ENCODE measurements at places on chromosomes 11 and 22.

DNA sequence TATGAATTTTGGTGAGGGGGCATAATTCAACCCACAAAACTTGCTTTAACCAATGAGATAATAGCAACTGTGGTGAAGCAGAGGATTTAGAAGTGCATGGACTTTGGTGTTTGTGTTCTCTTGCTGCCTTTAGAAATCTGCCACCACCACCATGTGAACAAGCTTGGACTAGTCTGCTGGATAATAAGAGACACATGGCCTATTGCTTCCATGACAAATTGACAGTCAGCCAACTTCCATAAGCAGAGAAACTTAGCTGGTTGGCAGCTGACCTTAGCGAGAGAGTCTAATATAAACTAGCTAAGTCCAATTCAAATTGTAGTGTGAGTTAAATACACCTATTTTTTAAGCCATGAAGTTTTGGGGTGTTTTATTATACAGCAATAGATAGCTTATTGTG is 482.1 kb upstream of the ANO5 start:
- no peak for DNase-seq

DNA sequence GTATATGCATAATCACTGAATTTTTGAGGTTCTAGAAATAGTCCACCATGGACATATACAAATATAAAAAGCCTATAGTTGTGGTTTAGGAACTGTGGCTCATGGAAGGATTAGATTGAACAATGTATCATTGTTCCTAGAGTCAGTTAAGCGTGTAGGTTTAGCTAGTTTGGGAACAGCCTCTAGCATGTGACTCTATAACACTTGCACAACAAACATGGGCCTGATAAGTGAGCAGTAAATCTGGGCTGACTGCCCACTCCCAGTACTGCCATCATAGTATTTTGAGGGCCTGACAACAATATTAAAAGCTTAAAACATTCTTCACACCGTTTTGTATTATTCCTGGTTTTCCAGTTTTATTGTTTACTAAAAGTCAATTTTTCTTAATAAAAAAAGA is 47.0 kb downstream of the YAP1 start:
- DNase-seq: peak; percentile 78

GRCh38 chr11:95295382-95296149 is 64.6 kb upstream of the SESN3 start:
- no peak for DNase-seq

DNA sequence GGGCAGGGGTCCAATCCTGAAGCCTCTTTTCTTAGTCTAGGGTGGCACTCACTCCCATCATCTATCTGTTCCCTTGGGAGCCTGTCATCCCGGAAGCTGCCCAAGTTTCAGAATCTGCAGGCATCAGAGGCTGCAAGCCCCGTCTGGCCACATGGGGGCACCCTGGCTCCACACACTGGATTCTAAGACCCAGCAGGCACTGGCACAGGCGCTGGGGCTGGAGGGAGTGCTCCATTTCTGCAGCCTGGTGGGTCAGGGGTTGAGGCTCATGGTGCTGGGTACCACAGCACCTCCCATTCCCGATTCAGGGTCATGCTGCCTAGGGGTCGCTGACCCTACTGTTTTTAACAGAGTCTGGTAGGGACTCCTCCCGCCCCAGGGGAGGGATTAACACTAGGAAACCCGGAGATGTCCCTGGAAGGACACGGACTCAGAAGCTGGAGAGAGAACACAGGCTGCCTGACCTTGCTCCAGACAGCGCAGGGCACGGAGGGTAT is 243.9 kb upstream of the SYN3 start:
- DNase-seq: peak; percentile 85

DNA sequence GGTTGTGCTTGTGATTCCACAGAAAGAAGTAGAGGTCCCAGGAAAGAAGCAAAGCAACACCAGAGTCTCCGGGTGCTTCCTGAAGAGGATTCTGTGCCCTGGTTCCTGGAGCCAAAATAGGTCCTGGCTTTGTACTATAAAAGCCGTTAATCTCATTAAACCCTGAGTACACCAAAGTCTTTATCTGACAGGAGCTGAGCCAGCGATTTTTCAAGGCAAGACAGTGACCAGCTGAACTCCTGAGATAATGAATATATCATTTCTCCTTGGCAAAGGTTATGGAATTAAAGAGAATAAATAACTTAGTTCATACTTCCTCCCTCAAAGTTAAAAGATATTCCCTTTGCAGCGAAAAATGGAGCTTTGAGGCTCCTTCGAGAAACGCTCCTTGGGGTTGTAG is 5.2 kb downstream of the TMEM138 start:
- no peak for DNase-seq

All from colonic mucosa (tissue), 4 donors.